ENCODE measurements at places on chromosomes 5 and 9.

DNA sequence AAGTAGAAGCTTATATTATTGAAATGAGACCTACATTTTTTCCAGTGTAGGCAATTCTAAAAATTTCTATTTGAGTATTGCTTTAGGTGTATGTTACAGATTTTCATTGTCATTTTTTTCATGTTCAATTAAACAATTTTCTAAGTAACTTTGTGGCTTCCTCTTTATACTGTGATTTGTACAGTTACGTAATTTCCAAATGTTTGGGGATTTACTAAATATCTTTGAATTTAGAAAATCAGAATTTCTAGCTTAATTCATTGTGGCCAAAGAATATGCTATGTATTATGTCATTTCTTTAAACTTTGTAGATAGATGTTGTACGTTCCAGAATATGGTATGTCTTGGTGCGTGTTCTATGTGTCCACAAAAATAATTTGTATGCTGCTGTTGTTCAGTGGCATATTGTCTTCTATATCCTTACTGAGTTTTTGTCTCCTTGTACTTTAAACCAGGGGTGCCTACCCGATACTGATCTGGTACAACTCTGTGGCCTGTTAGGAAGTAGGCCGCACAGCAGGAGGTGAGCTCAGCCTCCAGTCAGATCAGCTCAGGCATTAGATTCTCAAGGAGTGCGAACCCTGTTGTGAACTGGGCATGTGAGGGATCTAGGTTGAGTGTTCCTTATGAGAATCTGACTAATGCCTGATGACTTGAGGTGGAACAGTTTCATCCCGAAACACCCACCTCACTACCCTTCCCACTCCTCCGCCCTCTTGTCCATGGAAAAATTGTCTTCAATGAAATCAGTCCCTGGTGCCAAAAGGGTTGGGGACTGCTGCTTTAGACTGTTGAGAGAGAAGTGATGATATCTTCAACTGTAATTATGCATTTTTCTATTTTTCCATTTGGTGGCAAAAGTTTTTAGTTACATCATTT lies 63.5 kb downstream of the UBE2R2 start:
- no peak for DNase-seq

DNA sequence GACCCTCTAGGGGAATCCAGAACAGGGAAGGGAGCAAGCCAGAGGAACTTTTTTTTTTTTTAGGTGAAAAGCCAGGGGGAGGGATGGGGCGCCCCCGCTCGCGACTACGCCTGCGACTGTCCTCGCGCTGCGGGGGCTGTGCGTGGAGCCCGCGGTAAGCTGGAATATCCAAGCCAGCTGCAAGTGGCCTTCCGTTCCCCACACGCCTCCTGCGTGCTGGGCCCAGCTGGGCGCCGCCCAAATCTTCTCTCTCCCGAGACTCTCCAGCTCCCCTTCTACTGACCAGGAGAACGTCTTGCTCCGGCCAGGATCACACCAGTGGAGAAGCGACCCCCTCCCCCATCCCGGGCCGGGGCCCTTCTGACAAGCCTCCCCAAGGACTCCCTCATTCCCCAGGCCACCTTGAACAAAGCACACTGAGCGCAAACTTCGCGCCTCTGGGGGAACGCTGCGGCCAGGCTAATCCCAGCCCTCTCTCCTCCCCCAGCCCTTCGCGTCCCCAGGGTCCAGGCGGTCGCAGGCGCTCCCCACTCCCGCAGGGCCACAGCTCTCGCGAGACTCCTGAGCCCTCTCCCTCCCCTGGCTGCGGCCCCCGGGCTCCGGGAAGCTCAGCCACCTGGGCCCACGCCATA lies 6.6 kb downstream of the BARX1 start:
- no peak for DNase-seq

- DNase-seq = no peak
Observed at GRCh38 chr9:73411494-73411893, 259.8 kb downstream of the ANXA1 start.

GRCh38 chr9:121700165-121700831 lies 48.9 kb downstream of the DAB2IP start:
- DNase-seq = no peak

DNA sequence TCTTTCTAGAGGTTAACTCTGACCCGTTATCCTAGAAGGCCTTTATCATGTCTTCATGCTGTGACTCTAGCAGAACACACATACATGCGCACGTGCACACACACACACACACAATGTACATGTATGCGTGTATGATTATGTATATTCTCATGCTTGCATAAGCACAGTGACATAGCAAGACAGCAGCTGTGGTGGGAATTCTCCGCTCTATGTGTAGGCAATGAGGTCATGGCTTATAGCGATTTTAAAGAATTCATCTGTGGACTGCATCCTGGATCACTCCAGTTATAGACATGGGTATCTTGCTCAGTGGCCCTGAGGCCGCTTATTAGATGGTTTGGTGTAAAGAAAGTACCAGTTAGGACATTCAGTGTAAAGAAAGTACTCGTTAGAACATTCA lies 106.2 kb downstream of the FBXL7 start:
- DNase-seq = no peak

- DNase-seq = no peak
Observed at GRCh38 chr5:107485184-107485583, 185.6 kb downstream of the EFNA5 start.

DNA sequence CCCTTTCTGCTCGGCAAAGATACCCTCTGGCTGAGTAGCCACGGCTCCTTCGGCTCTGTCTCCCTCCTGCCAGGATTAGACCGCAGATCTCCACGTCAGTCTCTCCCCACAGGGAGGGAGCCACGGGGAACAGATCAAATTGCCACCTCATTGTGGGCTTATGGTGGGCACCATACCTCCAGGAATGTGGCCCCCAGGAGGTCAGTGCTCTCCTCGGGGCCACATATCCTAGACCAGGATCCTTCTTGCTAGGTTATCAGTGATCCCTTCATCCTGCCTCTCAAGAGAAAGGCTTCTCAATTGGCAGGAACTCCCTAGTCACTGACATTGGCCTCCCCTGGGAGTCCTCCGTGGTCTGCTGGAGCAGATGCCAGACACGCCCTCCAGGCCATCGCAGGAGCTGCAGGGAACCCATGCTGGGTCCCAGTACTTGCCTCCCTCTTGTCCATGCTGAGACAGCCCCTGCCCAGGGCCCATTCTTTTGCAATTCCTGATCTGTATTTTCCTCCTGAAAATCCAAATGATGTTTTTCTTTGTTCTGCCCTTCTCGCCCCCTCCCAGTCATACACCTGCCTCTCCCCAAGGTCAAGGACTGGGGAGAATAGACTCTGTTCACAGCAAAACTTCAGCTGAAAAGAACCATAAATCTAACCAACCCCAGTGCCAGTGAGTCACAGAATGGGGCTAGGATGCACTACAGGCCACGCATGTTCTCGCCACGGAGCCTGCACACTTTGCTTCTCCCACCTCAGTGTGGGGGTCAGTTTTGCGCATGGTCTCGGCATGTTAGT lies 31.6 kb upstream of the ENHO start:
- DNase-seq = no peak

DNA sequence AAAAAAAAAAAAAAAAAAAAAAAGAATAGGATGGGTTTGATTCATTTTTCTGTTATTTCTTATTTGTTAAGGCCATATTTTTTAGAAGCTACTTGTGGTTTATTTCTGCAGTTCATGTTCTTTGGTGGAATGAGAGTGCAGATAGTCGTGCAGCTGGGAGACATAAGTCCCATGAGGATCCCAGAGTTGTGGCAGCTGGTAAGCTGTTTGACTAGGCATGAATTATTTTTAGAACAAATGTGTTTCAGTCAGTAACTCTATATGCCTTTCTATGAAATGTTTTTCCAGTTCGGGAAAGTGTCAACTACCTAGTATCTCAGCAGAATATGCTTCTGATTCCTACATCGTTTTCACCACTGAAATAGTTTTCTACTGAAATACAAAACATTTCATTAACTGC lies 5.0 kb upstream of the NIPSNAP3B start:
- DNase-seq = no peak
